ENCODE measurements at places on chromosomes 3 and 15.

DNA sequence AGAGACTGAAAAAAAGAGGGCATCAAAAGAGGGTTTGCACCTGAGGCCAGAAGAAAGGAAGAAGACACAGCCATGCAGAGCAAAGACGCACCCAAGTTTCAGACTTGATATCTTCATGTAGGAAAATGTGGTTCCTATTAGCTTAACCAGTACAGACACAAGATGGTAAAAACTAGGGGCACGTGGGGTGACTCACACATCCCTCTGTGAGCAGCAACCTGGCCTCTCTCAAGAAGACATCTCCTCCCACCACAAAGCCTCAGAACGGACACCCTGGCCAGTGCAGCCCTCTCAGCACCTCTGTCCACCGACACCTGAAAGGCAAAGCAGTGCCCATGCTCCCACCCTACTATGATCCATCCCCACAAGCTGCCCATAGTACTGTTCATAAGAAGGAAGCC lies 33.3 kb downstream of the GLB1 start:
- no peak for DNase-seq

DNA sequence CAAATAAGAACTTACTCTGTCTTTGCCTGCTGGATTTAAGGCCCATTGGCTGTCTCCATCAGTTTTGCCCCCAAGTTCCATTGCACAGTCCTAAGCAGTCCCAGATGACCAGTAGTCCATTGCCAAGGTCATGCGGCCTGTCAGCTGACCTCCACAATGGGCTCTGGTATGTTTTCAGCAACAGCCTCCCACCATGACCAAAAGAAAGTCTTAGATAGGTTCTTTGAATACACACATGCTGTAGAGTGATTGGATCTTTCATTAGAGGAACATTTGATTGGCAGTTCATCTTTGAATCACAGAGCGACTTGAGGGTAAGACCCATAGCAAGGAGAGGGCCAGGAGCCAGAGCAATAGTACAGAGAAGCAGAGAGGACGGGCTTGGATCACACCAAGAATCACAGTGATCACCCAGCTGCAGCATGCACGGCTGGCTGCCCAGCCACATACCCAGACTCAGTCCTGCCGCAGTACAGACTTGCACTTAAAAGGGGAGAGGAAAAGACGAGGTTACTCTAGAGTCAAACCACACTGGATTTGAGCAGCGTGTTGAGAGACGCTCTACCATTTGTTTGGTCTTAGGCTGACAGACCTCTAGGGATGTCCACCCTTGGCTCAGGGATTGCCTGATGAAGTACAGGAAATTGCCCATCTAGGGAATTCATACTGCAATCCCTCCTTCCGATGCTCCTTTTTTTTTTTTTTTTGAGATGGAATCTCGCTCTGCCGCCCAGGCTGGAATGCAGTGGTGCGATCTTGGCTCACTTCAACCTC lies 50.4 kb downstream of the APH1B start:
- no peak for DNase-seq

DNA sequence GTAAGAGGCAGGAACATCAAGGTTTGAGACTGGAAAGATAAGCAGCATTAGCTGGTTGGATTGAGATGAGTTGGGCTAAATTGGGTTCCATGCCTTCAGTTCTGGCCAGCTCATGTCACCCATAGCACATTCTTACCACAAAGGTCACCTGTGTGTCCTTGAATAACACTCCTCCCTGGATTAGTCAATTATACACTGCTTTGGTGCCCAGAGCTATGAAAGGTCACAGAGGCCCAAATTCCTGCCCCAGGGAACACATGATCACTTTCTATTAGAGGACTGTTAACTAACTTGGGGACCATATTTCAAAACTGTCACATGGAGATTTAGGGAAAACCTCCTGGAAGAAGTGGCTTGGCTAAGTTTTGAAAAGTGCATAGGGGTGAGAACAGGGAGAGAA lies 40.1 kb upstream of the XCR1 start:
- DNase-seq: no peak

DNA sequence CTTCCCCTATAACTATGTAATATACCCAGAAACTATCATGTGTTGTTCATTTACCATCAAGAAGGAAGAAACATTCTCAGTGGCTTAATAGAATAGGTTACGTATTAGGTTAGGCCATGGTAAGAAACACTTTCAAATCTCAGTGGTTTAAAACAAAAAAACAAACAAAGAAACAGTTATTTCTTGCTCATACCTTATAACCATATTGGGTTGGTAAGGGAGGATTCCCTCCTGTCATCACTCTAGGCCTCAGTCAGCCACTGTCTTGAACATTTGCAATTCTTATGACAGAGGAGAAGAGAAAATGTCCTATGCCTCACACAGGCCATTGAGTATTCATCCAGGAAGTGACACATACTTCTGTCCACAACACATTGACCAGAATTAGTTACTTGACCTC lies 727.7 kb upstream of the NECTIN3 start:
- no peak for DNase-seq

GRCh38 chr3:170992854-170993253 lies 33.7 kb downstream of the SLC2A2 start:
- no peak for DNase-seq

DNA sequence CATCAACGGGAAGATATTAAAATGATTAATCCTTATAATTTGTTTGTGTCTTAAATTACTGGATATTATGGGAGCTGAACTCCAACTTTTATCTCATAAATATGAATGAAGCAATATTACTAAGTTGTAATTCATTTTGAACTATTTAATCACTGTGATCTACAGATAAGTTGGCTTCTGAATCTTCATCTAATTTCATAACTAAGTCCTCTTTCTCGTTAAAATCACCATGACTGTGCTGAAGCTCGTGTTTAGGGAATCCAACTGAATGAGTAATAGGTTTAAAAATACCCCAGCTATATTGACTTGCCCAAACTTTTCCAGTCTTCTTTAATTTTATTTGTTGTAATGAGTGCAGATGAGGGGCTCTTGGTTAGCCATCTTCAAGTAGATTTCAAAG lies 14.1 kb downstream of the MDFIC2 start:
- no peak for DNase-seq

GRCh38 chr3:25555695-25556437 lies 108.8 kb downstream of the TOP2B start:
- DNase-seq: no peak

Measured in GOT3 (cell line).